ENCODE measurements at places on chromosomes 7 and 10. TPM values are rescaled to one million over a fixed set of nuclear protein-coding genes. Genes with fewer than 3 reads are reported as not detected.
A peak's percentile ranks its signal among the peaks of the same experiment; 100 is the strongest.

Gene VWDE
- total RNA-seq: 3.1 TPM

Gene C10orf53
- not detected for total RNA-seq

- no peak for DNase-seq
These were observed 138.3 kb downstream of the EXOC4 start for GRCh38 chr7:133391206-133391605.

DNA sequence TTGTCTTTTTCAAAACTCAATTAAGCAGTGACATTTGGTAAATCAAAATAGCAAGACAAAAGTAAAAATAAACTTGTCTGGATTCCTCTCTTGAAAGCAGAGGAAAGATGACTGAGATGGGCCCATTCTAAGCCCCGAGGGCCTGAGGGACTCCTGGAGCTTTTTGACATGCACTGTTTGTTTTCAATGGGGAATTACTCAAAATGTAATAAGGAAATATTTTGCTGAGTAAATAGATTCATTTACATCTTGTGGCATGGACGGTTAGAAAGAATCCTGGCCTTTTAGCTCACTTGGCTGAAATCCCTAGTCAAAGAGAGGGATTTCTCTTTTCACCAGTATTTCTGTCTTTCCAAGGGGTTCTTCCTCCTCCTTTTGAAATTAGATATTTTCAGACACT is 108.0 kb downstream of the MKX start:
- DNase-seq: peak; percentile 18
